ENCODE measurements at places on chromosomes 11 and 22.

- DNase-seq = no peak
These were observed 13.6 kb downstream of the TUB start for GRCh38 chr11:8094656-8095055.

DNA sequence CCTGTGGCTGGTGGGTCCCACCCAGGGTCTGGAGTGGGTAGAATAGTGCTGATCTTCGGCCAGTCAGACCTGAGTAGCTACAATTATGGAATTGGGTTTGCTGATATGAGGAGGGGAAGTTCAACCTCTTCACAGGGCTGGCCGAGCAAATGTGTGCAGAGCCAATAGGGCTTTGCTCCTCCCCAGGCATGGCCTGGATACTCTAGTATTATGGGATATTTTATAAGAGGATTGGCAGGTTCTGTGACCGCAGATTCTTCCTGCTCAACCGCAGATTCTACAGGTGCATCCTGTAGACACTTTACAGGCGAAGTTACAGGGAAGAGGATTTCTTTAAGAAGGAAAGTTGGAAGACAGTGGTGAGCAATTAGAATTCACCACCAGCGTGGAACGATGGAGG lies 44.3 kb downstream of the TBC1D22A start:
- no peak for DNase-seq

- DNase-seq = no peak
These were observed 250.4 kb upstream of the SORL1-AS1 start for GRCh38 chr11:121703201-121703600.

GRCh38 chr11:2864901-2865300 lies 20.7 kb downstream of the CDKN1C start:
- no peak for DNase-seq

GRCh38 chr22:39999144-39999757 lies 4.5 kb downstream of the FAM83F start:
- no peak for DNase-seq

DNA sequence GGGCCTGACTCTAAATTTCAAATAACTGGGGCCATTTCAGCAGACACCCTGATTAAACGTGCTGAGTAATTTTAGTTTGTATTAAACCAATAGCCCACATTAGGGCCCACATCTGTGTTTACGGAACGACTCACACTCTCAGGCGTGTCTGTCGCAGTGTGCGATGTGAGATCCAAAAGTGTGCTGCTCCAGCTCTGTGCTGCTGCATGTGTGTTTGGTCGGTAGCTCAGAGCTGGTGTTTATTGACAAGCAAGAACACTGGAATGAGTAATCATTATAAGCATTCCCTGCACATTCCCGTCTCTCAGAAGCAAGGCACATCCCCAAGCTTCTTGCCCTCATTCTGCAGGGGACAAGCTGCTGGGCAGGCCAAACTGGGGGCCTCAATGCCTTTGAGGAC lies 7.8 kb downstream of the OPCML start:
- DNase-seq = no peak
